ENCODE measurements at places on chromosomes 3 and 15.

DNA sequence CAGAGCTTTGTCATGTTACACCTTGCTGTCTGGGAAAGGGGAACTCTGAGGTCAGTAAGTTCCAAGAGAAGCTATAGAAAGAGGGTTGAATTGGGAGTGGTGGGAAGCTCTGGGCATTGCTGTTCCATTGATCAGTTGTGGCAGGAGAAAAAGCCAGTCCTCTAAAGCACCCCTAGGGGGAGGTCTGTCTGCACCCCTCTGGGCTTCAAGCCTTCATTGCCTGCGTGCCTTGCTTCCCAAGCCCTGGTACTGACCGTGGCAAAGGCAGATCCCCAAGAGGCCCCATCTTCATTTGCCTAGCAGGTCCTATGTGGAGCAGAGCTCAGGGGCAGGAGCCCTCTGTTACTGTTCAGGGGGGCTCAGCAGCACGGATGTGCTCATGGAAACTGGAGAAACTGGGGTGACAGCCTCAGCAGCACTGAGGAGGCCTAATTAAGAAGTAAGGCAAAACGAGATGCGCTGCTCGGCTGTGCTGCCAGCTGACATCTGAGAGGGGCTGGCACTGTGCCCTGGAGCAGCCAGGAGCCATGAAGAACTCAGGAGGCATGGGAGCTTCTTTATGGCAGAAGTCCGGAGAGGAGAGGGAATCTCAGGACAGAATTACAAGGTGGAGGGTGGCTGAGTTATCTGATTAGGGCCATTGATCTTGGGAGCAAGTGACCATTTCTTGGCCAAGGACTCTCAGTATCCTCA, 270.9 kb downstream of the RPLP1 start:
- DNase-seq, result no peak

DNA sequence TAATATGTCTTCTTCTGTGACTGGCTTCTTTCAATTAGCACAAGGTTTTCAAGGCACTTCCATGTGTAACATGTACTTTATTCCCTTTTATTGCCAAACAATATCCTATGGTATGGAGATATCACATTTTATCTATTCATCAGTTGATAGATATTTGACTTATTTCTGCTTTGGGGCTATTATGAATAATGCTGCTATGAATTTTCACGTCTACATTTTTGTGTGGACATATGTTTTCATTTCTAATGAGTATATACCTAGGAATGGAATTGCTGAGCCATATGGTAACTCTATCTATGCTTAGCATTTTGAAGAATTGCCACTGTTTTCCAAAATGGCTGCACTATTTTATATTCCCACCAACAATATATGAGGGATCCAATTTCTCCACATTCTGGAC, 3.6 kb upstream of the AGTR1 start:
- DNase-seq, result no peak

DNA sequence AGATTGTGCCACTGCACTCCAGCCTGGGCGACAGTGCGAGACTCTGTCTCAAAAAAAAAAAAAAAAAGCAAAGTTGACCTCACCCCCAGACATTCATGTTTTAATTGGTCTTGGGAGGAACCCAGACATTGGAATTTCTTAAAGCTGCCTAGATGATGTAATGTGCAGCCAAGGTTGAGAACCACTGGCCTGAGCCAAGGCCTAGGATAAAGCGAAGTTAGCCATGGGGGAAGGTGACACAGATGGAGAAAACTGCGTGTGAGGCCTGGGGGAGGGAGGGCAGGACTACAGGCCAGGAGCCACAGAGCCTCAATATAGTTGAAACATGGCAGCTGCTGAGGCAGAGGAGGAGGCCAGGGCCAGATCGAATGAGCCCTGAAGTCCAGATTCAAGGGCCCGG, 21.0 kb downstream of the GLB1 start:
- DNase-seq, result no peak

GRCh38 chr15:72487070-72487797, 13.1 kb downstream of the ARIH1 start:
- no peak for DNase-seq

GRCh38 chr15:98823616-98824015, 175.3 kb downstream of the IGF1R start:
- no peak for DNase-seq

GRCh38 chr3:70094197-70094596, 94.7 kb downstream of the SAMMSON start:
- DNase-seq, result no peak

GRCh38 chr15:64667736-64668161, 107.6 kb downstream of the RBPMS2 start:
- DNase-seq, result no peak

DNA sequence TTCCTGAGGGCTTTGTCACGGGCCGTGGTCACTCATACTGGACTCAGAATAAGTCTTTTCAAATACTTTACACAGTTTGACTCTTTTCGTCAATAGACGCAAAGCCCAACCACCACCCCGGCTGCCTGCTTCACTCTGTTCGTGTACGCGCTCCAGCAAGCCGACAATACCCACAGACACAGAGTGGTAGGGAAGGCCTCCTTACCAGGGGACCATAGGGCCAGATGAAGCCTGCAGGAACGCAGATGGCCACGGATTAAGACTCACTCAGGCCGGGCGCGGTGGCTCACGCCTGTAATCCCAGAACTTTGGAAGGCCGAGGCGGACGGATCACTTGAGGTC, 29.7 kb downstream of the EFCAB12 start:
- no peak for DNase-seq

- DNase-seq, result no peak
Measured at GRCh38 chr3:151306168-151306810, 10.3 kb downstream of the GPR87 start.

- DNase-seq, result no peak
Measured at GRCh38 chr3:71578054-71578751, 5.3 kb downstream of the FOXP1 start.

GRCh38 chr15:77778802-77779201, 146.1 kb upstream of the LINGO1 start:
- DNase-seq, result no peak

- no peak for DNase-seq
Measured at GRCh38 chr3:169659096-169659819, 4.3 kb downstream of the MECOM start.
